AML-193 (cell line): ENCODE measurements at places on chromosomes 12 and 14.

DNA sequence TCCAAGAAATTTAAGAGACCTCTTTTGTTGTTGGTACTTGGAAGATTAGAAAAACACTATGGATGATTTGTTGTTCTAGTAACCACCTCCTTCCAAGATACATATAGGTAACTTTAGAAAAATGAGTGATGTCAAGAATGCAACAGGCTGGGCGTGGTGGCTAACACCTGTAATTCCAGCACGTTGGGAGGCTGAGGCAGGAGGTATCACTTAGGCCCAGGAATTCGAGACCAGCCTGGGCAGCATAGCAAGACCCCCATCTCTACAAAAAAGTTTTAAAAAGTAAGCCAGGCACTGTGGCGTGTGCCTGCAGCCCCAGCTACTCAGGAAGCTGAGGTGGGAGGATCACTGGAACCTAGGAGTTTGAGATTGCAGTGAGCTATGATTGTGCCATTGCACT lies 97.8 kb downstream of the PCNX1 start:
- DNase-seq: no peak

DNA sequence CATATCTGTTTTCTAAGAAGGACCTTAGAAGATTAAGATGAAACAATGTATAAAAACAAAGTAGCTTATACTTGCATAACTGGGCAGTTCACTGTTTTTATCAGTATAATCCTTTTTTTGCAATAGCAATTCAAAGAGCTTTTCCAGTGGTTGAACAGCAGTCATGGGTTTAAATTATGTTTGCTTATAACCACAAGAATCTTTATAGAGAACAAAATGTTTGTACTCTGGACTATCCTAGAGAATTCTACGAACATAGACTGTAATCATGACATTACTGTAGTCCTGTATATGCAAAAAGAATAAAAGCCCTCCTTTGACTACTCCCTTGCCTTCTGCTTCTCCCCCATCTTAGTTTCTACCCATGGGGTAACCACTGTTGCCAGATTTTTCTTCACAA lies 5.7 kb downstream of the FAM177A1 start:
- no peak for DNase-seq

- no peak for DNase-seq
These were observed 272.6 kb downstream of the CCER1 start for GRCh38 chr12:90682398-90682797.

GRCh38 chr14:101090976-101091375 lies 187.5 kb upstream of the RTL1 start:
- DNase-seq: no peak

DNA sequence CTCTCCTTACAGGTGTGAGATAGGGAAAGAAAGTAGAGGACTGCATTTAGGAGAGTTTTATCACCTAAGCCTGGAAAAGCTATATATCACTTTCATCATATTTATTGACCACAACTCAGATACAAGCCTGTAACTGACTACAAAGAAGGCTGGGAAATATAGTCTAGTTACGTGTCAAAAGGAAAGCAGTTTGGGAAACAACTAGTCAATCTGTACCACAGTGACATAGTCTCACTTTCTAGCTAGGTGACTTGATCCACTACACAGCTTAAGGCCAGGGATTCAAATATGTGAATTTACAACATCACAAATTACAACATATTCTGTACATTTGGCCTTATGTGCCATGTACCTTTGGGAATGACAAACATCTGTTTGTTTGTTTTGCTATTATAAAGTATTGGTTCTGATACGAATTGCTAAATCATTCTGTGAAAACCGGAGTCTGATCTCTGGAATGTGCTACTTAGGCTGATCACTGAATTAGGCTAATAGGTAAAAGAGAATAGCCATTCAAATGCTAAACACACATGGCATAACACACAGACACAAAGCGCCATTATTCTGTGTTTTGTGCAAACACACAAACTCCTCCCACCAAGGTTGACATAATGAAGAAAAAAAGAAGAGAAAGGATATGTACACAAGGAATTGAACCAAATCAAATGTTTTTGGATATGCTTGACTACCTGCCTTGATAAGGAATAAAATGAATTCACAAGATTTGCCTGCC lies 279.8 kb downstream of the DUSP6 start:
- no peak for DNase-seq

DNA sequence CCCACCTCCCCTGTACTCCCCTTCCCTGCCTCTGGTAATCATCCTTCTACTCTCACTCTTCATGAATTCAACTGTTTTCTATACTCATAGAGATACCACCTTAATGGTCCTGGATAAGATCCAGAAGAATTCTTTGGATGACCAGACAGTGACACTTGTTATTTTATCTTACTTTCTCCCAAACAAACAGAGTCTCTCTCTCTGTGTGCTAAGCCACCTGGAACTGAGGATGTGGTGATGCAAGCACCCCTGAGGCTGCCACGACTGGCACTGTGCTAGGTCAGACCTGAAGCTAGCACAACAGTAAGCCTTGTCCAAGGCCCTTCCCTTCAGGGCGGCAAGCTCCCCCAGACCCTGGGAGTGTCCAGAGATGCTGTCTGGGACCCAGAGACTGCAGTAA lies 250.2 kb downstream of the C12orf50 start:
- no peak for DNase-seq

DNA sequence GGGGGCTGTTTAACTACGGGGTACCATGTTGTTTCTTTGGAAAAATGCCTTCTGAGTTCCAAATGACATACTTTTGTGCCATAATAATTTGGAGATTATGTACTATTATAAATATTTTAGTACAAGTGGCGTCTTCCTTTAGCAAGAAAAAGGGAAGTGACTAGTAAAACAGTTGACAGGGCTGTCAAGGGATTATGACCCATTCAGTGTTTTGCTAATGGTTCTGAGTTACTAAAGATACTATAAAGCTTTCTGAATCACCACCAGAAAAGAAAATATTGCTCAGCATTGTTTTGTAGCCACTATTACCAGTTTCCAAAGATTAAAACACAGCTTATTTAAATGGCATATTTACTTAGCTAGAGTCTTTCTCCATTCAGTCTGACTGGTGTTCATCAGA lies 334.9 kb downstream of the SNAPC1 start:
- no peak for DNase-seq

DNA sequence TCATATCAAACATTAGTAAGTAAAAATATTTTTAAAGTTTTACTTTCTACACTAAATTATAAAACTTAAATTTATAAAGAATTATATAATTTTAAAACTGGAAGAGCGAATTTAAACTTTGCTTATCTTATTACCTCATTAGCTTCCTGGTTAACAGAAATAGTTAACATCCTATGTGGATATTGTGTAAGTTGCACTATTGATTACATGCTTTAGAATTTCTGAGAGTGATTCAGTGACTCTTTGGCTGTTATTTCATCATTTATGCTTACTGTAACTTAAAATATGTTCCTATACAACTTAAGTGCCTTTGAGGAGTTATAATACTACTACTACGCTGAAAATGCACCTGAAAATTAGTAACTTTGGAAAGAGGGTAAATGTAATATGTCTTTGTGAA lies 101.4 kb downstream of the FOXA1 start:
- no peak for DNase-seq

- DNase-seq: no peak
These were observed 86.5 kb downstream of the DAAM1 start for GRCh38 chr14:59274991-59275391.

GRCh38 chr12:80053051-80053790 lies 46.1 kb upstream of the OTOGL start:
- DNase-seq: no peak

DNA sequence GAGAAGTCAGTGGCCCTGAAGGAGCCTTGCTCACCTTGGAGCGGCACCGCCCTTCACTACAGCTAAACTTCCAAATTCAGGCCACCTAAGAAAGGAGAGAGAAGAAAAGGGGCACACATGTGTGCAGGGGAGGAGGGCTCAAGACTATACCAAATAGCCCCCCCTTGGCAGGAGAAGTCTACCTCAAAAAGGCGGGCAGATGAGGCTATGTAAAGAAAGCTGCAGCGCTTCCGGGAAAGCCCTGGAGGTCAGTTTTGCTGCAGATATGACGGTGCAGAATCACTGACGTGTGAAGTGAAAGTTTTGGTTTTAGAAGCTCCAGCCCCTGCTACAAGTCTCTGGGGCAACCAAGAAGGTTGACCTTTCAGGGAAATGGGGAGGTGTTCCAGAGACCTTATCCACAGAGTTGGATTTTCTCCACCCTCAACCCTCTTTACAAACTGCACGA lies 48.2 kb upstream of the PNMA1 start:
- DNase-seq: peak; percentile 11

- DNase-seq: peak; percentile 78
These were observed 146.1 kb upstream of the NCOR2 start for GRCh38 chr12:124713436-124714082.

DNA sequence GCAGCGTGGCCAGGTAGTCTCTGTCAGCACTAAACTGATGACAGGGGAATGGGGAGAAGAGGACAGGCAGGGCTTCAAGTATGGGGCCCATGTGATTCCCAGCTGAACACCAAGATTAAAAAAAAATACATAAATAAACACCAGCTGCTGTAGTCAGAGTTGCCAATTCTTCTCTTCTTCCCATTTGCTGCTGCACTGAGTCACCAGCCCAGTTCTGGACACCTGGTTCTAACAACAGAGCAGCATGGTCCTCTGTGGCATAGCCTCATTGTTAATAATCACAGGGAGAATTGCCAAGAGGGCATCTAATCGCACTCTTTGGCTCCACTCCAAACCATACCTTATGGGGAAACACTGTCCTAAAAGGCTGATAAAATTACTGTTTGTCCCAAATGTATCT lies 15.1 kb downstream of the PPM1H start:
- no peak for DNase-seq

DNA sequence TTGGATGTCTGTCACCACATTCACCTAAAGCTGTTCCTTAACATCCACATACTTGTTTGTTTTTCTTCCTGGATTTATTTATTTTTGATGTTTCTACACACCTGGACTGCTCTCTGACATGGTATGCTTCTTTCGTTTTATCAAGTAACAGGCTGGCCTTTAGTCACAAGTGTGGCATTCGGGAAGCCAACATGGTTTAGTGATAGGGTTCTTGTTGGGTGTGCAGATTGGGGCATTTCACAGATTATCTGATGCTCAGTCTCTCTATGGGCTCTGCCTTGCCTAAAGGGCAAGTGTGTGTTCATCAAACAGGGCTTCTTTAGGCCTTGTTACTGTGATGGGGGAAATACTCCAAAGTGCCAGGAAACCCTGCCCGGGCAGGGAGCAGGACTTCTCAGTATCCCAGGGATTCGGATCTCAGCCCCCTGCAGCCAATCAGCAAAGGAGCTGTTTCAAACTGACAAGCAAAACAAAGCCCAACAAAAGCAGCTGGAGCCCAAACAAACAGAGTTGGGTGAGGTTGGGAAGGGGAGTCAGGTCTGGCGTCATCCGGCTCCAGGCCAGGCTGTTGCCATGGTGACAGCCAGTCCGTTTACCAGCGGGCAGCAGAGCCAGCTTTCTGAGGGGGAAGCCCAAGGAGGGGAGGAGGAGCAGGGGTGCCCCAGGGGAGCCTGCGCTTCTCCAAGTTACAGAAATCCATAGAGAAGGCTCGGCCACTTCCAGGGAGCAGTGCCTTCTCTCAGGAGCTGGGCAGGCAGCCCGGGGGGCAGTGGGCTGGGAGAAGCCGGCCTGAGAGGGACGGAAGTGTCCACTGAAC lies 31.9 kb downstream of the FOS start:
- DNase-seq: no peak

- no peak for DNase-seq
These were observed 26.4 kb upstream of the HIGD1C start for GRCh38 chr12:50925920-50926319.

DNA sequence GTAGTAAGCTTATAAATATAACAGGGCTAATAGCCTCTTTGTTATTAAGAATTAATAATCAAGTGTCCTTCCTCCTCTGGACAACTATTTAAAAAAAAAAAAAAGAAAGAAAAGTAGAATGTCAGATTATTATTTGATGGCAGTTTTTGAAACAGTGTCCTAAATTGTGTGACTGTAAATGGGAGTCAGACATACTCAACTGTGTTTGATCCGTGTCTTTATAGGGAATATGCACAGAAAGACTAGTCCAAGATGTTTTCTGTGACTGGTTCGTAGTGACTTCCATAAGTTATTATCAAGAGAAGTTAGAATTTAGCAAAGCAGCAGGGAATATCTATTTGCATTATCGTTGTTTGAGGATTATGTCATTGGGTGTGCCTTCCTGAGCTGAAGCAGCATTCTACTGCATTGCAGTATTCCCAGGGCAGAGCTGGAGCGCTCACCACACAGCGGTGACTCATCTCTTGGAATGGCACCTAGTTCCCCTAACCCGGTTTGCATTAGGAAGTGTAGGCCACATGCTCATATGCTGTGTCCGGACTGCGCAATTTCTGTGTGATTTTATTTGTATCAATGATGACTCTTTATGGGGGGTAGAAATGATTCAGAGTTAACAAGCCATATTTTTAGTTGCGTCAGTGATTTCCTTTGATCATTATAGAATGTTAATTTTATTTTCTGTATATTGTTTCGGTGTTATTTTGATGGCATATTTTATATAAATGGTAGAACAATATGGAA lies 7.9 kb downstream of the DYNC1H1 start:
- DNase-seq: peak; percentile 22

DNA sequence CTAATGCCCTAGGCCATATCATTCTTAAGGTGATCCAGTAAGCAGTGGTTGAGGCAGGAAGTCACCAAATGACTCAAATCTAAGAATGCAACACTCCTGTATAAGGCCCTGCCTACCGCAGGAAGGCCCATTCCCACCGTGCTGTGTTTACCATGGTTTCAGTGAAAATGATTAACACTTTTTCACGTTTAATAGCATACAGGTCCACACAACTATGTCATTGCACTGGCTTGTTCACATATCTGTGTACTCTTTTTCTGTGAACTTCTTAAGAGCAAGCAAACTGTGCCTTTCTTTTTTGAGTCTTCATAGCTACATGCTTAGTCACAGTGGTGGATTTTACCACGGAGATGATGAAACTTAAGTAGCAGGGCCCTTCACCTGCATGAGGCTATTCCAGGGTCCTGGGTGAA lies 214.9 kb downstream of the CNTN1 start:
- DNase-seq: no peak

GRCh38 chr12:122646517-122647217 lies 56.5 kb downstream of the HCAR2 start:
- peak; percentile 99 for DNase-seq

DNA sequence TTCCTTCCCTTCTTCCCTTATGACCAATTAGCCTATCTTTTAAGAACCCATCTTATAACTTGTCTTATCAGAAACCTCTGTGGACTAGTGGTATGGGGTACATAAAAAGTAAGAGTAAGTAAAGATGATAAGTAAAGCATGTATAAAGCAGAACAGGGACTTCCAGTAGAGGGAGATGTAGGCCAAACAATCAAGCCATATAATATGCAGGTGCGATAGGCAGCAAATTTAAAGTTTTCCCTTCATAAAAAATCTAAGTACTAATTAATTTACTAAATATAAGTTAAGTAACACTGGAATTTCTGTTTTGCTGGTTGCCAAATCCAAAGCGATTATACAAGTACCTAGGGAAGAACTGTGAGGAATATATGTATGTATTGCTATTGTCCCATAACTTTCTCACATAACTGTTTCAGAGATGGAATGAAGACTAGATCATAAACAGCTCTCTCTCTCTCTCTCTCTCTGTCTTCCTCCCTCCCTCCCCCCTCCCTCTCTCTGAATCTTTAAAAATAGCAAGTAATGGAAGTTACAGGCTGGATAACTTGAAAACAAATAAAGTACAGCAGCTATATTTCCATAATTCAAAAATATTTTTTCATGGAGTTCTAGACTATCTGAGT lies 25.7 kb downstream of the METTL25 start:
- peak; percentile 17 for DNase-seq

- peak; percentile 55 for DNase-seq
These were observed 1.7 kb downstream of the LMBR1L start for GRCh38 chr12:49108958-49109404.

GRCh38 chr12:1504895-1505311 lies 89.5 kb downstream of the FBXL14 start:
- no peak for DNase-seq

GRCh38 chr14:22489244-22489545 lies 99.8 kb downstream of the DAD1 start:
- DNase-seq: no peak
